ENCODE measurements at places on chromosomes 3 and 15. TPM values are rescaled to one million over a fixed set of nuclear protein-coding genes. Genes with fewer than 3 reads are reported as not detected.

CD200 gene
- polyA plus RNA-seq: 20.7 TPM

SCN11A gene
- polyA plus RNA-seq: 0.33 TPM

GRCh38 chr3:15491143-15491542, 30.4 kb downstream of the COLQ start:
- no peak for DNase-seq

GRCh38 chr3:22928216-22929110, 274.7 kb upstream of the UBE2E2 start:
- DNase-seq: peak; percentile 16

DNA sequence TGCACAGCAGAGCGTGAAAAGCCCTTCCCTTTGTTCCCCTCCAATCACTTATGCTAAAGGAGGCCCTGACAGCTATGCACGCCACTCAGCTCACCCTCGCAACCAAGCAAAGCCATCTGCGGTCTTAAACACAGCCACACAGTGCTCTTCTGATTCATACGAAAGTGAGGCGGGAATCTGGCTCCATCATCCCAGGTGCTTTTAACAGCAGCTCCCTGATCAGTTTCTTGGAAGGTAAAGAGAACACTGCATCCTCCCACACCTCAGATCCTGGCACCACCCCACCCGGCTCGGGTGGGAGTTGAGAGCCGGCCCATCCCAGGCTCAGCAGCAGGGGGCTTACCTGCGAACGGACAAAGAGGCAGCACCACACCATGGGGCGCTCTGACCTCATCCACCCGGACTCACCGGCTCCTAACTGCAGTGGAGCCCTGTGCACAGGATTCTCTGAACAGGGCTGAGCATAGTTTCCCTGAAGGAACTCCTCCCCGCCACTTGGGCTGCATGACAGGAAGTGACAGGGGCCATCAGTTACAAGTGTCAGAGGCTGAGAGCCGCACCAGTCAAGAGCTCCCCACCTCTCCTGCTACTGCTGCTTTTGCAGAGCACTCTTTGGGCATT, 114.3 kb upstream of the ARHGEF3 start:
- peak; percentile 68 for DNase-seq

NME9 gene
- 0.46 TPM for polyA plus RNA-seq

- no peak for DNase-seq
Measured at GRCh38 chr3:140296796-140297352, 361.9 kb downstream of the CLSTN2 start.

Data from adrenal gland (tissue), 19 donors.